ENCODE measurements at places on chromosomes 2 and 18. TPM values are rescaled to one million over a fixed set of nuclear protein-coding genes. Genes with fewer than 3 reads are reported as not detected.

The GPR155 gene
- total RNA-seq, result 18.2 TPM

The ABCB11 gene
- not detected for total RNA-seq

The ATF2 gene
- 66.1 TPM for total RNA-seq

The INHBB gene
- total RNA-seq, result not detected

The MRPS5 gene
- 66.0 TPM for total RNA-seq

The CDH2 gene
- total RNA-seq, result not detected

The STAMBP gene
- 37.3 TPM for total RNA-seq

The KCNIP3 gene
- not detected for total RNA-seq

The LIMS3 gene
- 3.6 TPM for total RNA-seq

The ANKRD62 gene
- not detected for total RNA-seq
